Naive thymus-derived CD8-positive, alpha-beta T cell (primary cell): ENCODE measurements at places on chromosomes 5 and 9. TPM values are rescaled to one million over a fixed set of nuclear protein-coding genes. Genes with fewer than 3 reads are reported as not detected.

GRCh38 chr5:19782566-19782965 is 205.4 kb downstream of the CDH18 start:
- H3K4me1 ChIP-seq, result no peaks in the 10 kb centered on the region
- H3K27ac ChIP-seq, result no peak overlapping the region
- DNase-seq, result no peak
- H3K4me3 ChIP-seq, result no peak overlapping the region
- H3K36me3 ChIP-seq, result no peaks in the 10 kb centered on the region
- no peaks in the 10 kb centered on the region for H3K27me3 ChIP-seq

DNA sequence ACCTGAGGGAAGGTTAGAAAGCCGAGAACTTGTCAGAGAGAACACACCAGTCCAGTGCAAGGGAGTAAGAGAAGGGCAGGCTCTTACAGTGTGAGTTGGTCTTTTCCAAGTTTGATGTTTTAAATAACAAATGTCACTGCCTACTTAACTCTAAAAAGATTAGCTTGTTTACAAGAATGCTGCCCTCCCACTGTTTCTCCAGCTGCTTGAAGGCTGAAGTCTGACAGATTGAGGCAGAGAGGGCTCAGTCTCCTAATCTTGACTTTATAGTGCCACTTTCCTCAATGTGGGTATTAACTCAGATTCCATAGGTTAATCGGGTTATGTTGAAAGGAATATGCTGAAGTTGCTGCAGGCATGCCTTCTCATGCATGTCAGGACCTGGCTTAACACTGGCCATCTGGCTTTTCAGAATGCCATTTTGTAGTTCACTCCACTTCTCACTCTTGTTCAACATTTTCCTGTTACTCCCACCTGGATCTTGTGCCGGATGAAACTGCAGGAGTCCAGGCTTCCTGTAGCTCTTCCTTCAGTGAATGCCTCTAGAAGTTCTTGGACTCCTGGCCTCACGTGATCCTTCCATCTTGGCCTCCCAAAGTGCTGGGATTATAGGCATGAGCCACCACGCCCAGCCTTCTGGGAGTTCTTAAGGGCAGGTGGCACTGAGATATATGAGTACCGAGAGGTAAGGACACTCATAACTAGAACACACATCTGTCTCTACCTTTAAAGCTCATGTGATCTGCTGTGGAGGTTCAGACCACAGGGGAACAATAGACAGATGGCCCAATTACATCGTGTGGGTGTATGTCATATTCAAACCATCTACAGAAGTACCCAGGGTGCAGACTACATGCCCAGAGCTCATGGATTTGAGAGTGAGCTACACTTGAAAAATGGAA is 249.7 kb downstream of the ARHGAP26 start:
- H3K27me3 ChIP-seq, result no peaks in the 10 kb centered on the region
- H3K4me1 ChIP-seq, result peaks cover 14% of the 10 kb centered on the region
- H3K4me3 ChIP-seq, result no peak overlapping the region
- no peak for DNase-seq

- H3K36me3 ChIP-seq, result peaks cover 6% of the 10 kb centered on the region
- DNase-seq, result no peak
- no peak overlapping the region for H3K27ac ChIP-seq
- H3K4me1 ChIP-seq, result no peaks in the 10 kb centered on the region
Measured at GRCh38 chr5:150999704-151000442, 20.5 kb upstream of the GPX3 start.

- no peaks in the 10 kb centered on the region for H3K27me3 ChIP-seq
- H3K36me3 ChIP-seq, result no peaks in the 10 kb centered on the region
- H3K4me1 ChIP-seq, result no peaks in the 10 kb centered on the region
- no peak for DNase-seq
- no peak overlapping the region for H3K4me3 ChIP-seq
- no peak overlapping the region for H3K27ac ChIP-seq
Measured at GRCh38 chr5:44574678-44575077, 185.5 kb upstream of the FGF10 start.

- no peak for DNase-seq
- no peak overlapping the region for H3K4me3 ChIP-seq
- no peaks in the 10 kb centered on the region for H3K27me3 ChIP-seq
- no peak overlapping the region for H3K27ac ChIP-seq
Measured at GRCh38 chr9:92598382-92598781, 62.6 kb upstream of the ECM2 start.

DNA sequence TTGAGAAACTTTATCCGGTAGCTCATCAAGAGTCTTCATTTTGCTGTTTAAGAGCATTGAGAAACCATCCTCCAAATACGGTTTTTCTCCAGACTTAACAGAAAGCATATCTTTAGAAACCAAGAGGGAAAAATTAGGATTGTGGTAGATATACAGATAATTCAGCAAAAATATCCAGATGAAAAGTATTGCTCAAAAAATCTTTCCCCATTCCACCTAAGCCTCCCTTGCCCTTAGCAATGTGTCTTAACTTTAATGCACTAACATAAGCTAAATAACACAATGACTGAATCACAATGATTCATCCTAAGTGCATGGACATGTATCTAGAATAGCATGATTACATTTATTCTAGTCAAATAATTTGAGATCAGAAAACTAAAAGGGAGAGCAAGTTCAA is 130.3 kb upstream of the TARS1 start:
- peaks cover 1% of the 10 kb centered on the region for H3K27me3 ChIP-seq
- H3K36me3 ChIP-seq, result no peaks in the 10 kb centered on the region
- no peak for DNase-seq
- H3K27ac ChIP-seq, result no peak overlapping the region

DNA sequence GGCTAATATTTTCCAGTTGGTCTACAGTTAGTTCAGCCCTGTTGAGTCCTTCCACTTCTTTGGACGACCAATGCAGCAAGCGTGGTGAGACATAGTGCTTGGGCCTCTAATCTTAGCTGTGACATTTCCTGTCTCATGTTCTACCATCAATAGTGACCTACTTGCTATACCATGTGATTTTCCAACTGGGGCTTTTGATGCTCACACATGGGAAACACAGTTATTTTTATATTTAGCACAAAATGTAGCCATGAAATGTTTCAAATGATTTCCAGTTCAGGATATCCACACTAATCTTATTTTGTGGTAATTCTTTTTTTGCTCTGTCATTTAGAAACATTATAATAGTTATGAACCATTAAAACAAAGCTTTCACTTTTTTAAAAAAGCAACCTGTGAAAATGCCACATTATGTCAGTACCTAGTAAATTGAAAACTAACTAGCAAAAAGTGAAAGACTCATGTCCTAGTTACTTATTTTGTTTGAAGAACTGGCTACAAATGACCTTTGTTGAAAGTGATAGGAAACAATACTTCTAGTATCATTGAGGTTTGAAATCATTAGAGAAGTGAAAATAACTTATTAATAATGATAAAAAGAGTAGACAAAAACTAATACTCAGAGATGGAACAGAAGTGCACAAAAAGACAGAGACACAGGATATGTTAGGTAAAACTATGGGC is 18.3 kb downstream of the MARCHF3 start:
- H3K36me3 ChIP-seq, result peaks cover 2% of the 10 kb centered on the region
- no peaks in the 10 kb centered on the region for H3K27me3 ChIP-seq
- DNase-seq, result no peak
- H3K4me1 ChIP-seq, result peaks cover 8% of the 10 kb centered on the region
- no peak overlapping the region for H3K27ac ChIP-seq

GRCh38 chr9:130186051-130186450 is 13.8 kb downstream of the NCS1 start:
- H3K4me1 ChIP-seq, result no peaks in the 10 kb centered on the region
- no peak for DNase-seq
- H3K4me3 ChIP-seq, result no peak overlapping the region
- no peaks in the 10 kb centered on the region for H3K27me3 ChIP-seq

- H3K4me3 ChIP-seq, result peak overlapping the region; percentile 26
- no peaks in the 10 kb centered on the region for H3K4me1 ChIP-seq
- no peak overlapping the region for H3K27ac ChIP-seq
- H3K36me3 ChIP-seq, result no peaks in the 10 kb centered on the region
Measured at GRCh38 chr5:501831-502184, 22.4 kb downstream of the SLC9A3 start.

DNA sequence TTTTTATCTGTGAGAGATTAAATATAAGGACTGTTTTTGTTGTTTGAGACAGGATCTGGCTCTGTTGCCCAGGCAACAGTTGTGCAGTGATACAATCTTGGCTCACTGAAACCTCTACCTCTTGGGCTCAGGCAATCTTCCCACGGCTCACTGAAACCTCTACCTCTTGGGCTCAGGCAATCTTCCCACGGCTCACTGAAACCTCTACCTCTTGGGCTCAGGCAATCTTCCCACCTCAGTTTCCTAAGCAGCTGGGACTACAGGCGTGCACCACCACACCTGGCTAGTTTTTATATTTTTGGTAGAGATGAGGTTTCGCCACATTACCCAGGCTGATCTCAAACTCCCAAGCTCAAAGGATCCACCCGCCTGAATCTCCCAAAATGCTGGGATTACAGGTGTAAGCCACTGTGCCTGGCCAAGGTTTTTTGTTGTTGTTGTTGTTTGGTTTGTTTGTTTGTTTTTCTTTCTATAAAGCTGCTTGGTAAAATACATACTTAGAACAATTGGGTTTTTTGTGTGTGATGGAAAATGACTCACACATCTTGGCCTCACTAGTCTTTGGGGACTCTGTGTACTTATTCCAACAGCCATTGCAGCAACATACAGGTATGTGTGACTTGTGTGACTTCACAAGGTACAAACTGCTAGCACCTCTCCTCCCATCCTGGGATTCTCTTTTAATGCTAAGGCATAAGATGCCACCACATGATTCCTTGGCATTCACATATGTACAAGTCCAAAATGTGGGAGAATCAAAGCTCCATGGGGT is 36.5 kb upstream of the RASA1 start:
- H3K27ac ChIP-seq, result no peak overlapping the region
- DNase-seq, result no peak
- H3K27me3 ChIP-seq, result no peaks in the 10 kb centered on the region
- H3K4me1 ChIP-seq, result no peaks in the 10 kb centered on the region
- H3K36me3 ChIP-seq, result no peaks in the 10 kb centered on the region

DNA sequence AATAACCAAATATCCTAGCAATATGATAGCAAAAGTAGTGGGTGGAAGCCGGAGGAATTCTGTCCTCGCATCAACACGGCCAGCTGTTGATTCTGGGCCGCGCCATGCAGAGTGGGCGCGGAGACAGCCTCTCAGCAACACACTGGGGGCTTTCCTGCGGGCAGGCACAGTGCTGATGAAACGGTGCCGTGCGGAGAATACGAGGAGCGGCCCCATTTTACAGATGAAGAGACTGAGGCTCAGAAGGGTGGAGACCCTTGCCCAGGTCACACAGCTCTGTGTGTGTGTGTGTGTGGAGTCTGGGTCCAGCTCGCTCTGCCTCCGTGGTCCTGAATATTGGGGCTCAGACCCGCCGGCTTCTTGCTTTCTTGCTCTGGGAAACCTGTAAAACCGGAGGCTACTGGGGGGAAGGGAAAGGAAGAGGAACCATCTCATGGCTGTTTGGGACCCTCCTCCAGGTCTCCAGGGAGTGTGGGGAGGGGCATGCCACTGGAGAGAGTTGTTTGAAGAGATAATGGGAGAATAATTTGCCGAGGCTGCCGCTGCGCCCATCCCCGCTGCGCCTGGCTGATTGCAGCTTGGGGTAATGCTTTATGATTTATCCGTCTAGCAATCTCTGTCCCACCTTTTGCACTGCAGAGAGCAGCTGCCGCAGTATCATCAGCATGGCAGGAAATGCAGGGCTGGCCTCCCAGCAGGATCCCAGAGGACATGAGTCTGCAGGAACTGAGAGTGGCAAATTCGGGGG is 36.6 kb downstream of the NCS1 start:
- H3K36me3 ChIP-seq, result no peaks in the 10 kb centered on the region
- no peak overlapping the region for H3K4me3 ChIP-seq
- H3K27me3 ChIP-seq, result no peaks in the 10 kb centered on the region
- H3K27ac ChIP-seq, result no peak overlapping the region

DNA sequence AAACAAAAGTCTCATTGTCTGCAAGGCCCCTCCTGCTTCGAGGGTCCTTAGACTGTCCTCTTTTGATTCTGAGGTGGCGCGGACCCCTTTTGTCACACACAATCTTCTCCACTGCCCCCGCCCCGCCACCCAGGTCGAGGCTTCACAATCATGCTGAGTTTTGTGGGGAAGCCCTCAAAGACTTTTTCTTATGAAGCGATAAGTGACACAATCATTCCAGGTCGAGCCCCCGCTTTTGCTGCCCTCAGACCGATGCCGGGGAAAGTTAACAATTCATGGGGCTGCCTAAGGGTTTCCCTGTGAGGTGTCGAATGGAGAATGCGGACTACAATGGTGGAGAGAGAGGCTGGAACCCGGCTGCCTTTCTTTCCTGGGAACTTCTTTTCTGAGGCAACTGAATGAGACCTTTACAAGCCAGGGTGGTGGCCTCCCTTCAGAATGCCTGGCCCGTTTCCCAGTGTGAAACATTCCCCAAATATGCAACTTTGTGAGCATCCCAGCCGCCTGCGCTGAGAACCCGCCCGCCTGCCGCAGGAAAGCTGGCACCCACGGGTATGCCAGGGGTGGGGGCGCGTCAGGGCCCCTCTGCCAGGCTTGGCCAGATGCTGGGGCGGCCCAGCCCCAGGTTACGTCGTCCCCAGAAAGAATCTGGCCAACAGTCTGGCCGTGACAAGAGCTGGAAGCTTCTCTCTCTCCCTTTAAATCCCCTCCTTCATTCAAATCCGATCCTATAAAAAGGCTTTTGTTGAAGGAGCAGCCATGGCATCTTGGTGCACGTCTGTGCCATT is 71.9 kb downstream of the MAP1B start:
- H3K36me3 ChIP-seq, result no peaks in the 10 kb centered on the region
- H3K4me1 ChIP-seq, result no peaks in the 10 kb centered on the region
- H3K4me3 ChIP-seq, result no peak overlapping the region
- no peak overlapping the region for H3K27ac ChIP-seq

DNA sequence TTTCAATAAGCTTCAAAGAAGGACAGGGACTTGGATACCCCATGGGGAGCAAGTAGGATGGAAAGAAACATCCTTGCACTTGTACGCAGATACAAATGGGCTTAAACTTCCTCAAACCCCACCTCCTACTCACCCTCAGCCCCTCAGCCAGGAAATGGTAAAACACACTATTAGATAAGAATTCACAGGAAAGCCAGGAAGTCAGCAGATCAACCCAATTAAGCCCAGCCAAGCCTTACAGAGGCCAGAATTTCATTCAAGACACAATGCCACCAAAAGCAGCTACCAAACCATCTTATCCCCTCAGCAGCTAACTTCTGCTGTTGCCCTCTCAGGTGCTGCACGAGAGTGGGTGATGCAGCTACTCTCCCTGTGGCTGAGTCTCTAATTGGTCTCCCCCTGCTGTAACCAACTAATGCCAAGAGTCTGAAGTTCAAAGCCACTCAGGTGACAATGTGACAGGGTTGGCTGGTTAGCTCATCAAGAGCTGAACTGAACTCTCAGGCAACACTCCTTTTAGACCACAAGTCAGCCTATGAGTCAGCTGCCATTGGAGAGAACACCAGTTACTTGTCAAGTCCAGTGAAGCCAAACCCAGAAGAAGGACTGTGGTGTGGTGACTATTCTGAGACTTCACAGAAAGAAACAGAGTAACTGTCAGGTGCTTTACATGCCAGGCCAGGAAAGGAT is 201.9 kb downstream of the ZNF608 start:
- peaks cover 7% of the 10 kb centered on the region for H3K4me1 ChIP-seq
- DNase-seq, result no peak
- no peaks in the 10 kb centered on the region for H3K36me3 ChIP-seq
- H3K4me3 ChIP-seq, result no peak overlapping the region
- peaks cover 7% of the 10 kb centered on the region for H3K27me3 ChIP-seq

Gene SLCO6A1
- not detected for total RNA-seq

Gene PRELID1
- total RNA-seq, result 54.2 TPM

Gene DMRT3
- not detected for total RNA-seq

Gene UGT3A1
- total RNA-seq, result not detected

Gene UBAC1
- total RNA-seq, result 28.9 TPM

Gene ZMAT2
- 59.6 TPM for total RNA-seq

Gene TNPO1
- total RNA-seq, result 91.0 TPM

Gene AP3B1
- 36.4 TPM for total RNA-seq
